ENCODE measurements at places on chromosomes 2 and 18. TPM values are rescaled to one million over a fixed set of nuclear protein-coding genes. Genes with fewer than 3 reads are reported as not detected.

The TMEM169 gene
- total RNA-seq: 0.57 TPM

The MEIS1 gene
- 92.3 TPM for total RNA-seq

The PLEKHH2 gene
- total RNA-seq: 39.5 TPM

DNA sequence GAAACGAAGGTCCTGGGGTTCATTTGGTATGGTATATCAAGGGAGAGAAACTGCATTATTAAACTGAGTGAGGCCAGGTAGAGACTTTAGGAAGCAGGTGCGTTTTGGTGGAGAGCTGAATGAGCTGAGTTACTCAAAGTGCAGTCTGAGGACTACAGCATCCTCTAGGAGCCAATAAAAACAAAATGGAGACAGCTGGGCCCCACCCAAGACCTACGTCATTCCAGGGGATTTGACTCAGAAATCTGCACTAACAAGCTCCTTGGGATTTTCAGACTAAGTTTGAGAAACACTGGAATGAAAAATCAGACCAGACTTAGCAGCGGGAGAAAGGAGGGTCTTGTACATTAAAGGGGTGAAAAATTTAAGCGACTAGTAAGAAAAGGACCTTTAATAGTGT lies 131.5 kb downstream of the UXS1 start:
- H3K4me3 ChIP-seq: no peak overlapping the region
- H3K4me1 ChIP-seq: peaks cover 6% of the 10 kb centered on the region
- no peak overlapping the region for H3K27ac ChIP-seq
- no peaks in the 10 kb centered on the region for H3K36me3 ChIP-seq
- no peaks in the 10 kb centered on the region for H3K27me3 ChIP-seq
